MG63 (cell line): ENCODE measurements at places on chromosomes 7 and 10. TPM values are rescaled to one million over a fixed set of nuclear protein-coding genes. Genes with fewer than 3 reads are reported as not detected.

DNA sequence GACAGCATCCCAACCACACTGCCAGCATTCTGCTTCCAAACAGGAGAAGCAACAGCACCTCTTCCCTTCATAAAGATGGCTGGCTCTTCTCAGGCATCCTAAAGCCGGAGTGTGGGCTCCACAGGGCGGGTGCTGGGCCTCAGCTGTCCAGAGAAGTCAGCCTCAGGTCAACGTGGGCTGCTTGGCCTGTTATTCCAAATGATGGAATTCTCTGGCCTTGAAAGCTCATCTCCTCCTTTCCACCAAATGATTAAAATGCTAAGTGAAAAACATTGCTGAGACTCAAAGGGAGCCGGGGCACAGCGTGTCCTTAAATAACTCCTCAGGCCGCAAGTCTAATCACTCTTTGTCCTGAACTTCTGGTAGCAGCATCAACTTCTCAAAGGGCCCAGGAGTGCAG lies 53.1 kb upstream of the CPXM2 start:
- no peak for DNase-seq

DNA sequence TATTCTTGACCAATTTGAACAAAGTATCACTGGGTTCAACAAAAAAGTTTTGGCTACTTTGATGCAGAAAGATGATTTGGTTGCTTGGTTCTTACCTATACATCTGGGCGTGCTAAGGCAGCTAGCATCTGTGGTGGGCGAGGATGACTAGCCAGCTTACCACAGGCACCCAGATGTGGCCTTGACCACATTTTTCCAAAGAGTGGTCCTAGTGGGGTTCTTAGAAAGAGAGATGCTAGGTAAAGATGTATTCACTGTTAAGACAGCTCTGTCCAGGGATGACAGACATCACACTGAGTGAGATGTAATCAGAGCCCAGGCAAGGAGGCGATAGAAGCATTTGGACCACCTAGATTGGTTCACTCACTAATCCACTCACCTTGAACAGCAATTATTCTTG lies 785 bp downstream of the DNTT start:
- DNase-seq, result no peak

DNA sequence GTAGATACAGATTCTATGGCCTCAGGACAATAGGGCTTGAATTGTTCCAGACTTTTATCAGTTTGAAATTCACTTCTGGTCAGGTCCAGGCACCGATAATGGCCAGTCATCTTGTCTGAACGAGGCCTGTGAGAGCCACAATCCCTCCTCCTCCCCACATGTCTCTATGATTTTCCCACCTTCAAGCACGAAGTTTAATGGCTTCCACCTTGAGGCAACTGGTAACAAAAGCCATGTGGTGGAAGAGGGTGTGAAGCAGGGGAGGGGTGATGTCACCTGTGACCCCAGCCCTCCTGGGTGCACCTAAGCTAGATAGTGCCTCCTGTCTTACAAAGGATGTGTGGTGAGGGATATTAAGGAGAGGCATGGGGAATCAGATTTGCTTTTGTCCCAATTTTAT lies 89.2 kb downstream of the PCGF5 start:
- no peak for DNase-seq

- no peak for DNase-seq
Observed at GRCh38 chr10:25666276-25666675, 267.8 kb upstream of the MYO3A start.

- DNase-seq, result no peak
Observed at GRCh38 chr7:158114056-158114850, 473.4 kb downstream of the PTPRN2 start.

- DNase-seq, result no peak
Observed at GRCh38 chr10:113000876-113001598, 51.0 kb downstream of the TCF7L2 start.

GRCh38 chr7:75971309-75971960 lies 23.0 kb downstream of the TMEM120A start:
- DNase-seq, result no peak

DNA sequence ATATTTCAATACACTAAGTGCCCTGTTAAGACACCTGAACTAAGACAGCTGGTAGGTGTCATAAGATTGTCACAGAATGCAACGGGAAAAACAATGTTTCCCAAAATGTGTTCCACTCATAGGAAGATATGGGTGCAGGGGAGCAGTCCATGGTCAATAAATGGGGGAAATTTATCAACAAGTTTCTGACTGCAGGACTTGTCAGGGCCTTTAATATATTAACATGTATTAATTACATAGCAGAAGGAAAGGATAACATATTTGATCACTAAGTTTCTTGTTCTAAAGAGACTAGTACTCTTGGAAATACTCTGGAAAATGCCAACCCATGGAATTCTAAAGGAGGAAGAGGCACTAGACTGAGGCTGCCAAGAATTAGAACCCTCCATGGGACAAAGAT lies 6.7 kb downstream of the RBP3 start:
- no peak for DNase-seq

- no peak for DNase-seq
Observed at GRCh38 chr10:125025341-125025740, 83.4 kb downstream of the ZRANB1 start.

GRCh38 chr10:24643679-24644209 lies 79.9 kb downstream of the ARHGAP21 start:
- DNase-seq, result no peak

DNA sequence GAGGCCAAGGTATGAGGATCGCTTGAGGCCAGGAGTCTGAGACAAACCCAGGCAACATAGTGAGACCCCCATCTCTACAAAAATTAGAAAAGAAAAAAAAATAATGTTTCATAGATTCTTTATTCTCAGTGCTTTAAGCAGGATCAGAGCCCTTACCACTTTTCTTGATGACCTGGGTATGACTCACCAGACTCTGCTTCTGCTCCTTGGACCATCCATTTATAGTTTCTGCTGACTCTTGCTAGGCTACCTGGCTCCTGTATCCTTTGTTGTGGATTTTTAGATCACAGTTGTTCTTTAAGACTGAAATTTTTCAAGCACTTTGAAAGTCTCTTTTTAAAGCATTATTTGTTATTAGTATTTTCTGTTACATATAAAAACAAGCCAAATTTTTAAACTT lies 411.1 kb downstream of the GFRA1 start:
- DNase-seq, result peak; percentile 25

DNA sequence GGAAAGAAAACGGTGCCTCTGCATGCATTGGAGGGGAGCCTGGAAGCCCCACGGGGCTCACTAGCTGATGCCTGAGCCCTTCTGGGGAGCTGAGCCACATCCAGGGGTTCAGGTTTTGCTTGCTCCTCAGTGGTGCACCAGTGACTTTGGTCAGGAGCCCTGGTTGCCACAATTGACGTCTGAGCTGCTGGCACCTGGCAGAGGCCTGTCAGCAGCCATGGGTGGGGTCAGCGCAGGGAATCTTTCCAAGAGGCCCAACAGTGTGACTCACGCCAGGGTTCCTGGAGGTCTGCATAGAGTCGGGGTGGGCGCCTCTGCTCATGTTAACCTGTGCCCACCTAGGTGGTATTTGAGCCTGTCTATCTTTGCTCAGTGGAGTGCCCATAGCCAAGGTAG lies 138.7 kb downstream of the NEURL1 start:
- DNase-seq, result no peak

GRCh38 chr10:130438861-130439260 lies 302.7 kb downstream of the GLRX3 start:
- no peak for DNase-seq

DNA sequence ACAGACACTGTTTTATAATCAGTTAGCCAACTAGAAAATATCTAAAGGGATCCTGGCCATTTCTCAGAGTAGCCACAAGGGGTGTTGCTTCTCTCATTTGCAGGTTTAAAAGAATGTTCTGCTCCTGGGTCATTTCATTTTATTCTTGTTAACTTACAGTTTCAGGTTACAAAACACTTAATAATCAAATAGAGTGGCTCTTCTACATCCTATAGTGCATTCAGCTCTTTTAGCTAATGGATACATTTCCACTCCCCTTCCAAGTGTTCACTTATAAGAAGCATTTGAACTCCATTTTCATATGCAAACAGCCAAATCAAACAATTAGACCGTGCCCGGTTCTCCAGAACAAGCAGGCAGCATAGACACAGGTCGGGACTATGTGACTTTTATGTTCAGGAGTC lies 117.5 kb downstream of the TRIL start:
- DNase-seq, result no peak

- no peak for DNase-seq
Observed at GRCh38 chr7:85483177-85483576, 296.3 kb upstream of the SEMA3D start.

GRCh38 chr7:18685971-18686370 lies 190.4 kb downstream of the HDAC9 start:
- DNase-seq, result peak; percentile 9

DNA sequence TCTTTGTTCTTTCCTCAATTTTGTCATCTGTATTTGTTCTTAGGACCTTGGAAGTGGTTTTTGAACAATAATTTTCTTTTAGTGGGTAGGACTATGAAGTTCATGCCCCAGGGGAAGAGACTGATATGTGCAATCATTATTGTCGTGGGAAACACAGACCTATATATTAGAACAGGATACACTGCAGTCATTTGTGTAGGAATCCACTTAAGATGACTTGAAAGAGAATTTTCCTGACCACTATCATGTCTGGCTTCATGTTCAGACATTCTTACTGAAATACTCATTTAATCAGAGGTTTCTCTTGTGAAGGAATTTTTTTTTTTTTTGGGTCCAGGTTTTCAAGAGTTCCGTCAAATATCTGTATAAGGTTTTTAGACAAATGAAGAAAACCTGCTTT lies 163.6 kb downstream of the SUGCT start:
- DNase-seq, result no peak

DNA sequence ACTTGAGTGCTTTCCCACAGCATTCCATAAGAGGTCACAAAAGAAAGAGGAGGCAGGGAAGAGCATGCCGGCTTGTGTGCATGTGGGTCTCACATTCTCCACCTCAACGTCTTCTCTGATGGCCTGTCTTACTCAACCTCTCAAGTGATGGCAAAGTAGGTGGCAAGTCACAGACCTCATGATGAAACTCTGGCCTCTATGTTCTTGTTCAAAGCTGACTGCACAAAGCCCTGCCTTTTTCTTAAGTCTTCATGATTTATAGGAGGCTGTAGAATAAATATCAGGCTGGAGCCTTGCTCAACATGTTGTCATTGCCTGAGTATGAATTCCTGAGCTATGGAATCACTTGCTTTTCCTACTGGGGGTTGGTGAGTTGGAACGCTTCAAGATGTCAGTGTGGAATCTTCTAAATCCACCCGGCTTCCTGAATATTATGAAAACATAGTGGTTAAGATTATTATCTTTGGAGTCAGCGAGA lies 213.6 kb upstream of the INHBA start:
- DNase-seq, result peak; percentile 62

- no peak for DNase-seq
Observed at GRCh38 chr10:29007748-29008610, 280.9 kb upstream of the LYZL1 start.

DNA sequence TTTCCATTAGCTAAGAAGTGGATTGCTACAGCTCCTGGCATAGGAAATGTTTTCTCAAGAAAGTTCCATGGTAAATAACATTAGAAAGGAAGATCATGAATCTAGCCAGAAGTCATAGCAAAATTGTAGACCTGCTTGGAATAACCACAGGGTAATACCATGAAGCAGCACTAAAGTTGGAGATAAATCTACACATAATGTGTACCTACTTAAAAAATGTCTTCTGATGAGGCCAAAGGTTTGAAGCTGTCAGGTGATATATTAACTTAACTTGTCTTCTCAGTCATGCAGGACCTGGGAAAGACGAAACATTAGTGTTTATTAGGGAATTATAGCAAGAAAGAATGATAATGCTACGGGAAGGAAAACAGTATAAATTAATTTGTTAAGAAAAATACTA lies 6.3 kb downstream of the CISD1 start:
- no peak for DNase-seq

DNA sequence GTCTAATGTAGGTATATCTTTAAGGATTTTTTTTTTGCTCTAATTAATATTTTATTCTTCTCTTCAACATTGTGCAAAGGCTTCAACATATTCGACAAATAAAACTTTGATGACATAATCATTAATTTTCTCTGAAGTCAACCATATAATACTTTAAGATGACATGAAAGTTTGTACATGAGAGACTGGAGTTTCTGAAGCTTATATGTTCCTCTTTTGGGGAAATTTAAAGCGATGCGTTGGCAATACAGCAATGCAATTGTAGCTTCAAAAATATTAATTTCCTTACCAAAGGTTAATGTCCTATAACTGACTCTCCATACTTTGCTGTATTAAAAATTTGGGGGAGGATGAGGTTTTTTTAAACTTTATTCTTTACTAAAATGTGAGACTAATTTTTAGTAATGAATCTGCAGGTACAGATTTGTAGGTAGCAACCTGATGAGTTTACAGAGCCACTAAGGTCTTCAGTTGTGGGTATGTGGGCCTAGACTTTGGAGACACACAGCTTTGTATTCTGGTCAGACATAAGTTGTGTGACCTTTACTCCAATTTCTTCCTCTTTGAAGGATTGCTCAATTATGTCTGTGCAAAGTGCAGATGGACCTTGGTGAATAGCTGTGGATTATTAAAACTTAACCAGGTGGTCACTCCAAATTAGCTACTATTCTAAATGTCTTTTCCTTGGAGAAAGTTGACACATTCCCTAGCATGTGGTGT lies 18.0 kb upstream of the LIPA start:
- no peak for DNase-seq

DNA sequence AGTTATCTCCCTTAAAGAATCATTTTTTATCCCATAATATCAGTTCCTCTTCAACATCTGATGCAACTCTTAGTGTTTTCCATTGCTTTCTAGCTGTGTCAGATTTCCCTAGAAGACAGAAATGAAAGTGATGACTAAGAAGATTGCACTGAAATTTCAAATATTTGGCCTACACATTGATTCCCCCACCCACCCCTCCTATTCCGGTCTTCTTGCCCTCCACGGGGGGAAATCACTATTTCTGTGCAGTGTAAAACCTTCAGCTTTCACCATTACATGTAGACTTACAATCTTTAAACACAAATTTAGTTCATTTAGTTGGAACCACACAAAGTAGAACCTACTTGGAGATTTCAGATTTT lies 63.7 kb upstream of the IL6 start:
- no peak for DNase-seq

- DNase-seq, result no peak
Observed at GRCh38 chr10:82925547-82925946, 1050.6 kb downstream of the NRG3 start.

HECW1 gene
- total RNA-seq, result 1.7 and 18.4 TPM in 2 replicates

CRTAC1 gene
- total RNA-seq, result not detected in 2 replicates

IKZF1 gene
- total RNA-seq, result not detected in 2 replicates

PRR15 gene
- not detected in 2 replicates for total RNA-seq

LRGUK gene
- not detected in 2 replicates for total RNA-seq

MRC1 gene
- not detected in 2 replicates for total RNA-seq

EBLN1 gene
- not detected in 2 replicates for total RNA-seq

CLRN3 gene
- total RNA-seq, result not detected in 2 replicates

DPP6 gene
- total RNA-seq, result not detected in 2 replicates

EGFR gene
- 20.3 and 21.0 TPM in 2 replicates for total RNA-seq

TMEM196 gene
- total RNA-seq, result not detected in 2 replicates

ANK3 gene
- total RNA-seq, result 1.7 TPM in 1 of 2 replicates, not detected in the other

SAMD9L gene
- total RNA-seq, result 3.8 and 28.8 TPM in 2 replicates

PRPS1L1 gene
- total RNA-seq, result not detected in 2 replicates
